ENCODE measurements at places on chromosomes 7 and 10.

- DNase-seq, result peak; percentile 51
Measured at GRCh38 chr10:78913219-78914059, 155.3 kb upstream of the ZMIZ1 start.

DNA sequence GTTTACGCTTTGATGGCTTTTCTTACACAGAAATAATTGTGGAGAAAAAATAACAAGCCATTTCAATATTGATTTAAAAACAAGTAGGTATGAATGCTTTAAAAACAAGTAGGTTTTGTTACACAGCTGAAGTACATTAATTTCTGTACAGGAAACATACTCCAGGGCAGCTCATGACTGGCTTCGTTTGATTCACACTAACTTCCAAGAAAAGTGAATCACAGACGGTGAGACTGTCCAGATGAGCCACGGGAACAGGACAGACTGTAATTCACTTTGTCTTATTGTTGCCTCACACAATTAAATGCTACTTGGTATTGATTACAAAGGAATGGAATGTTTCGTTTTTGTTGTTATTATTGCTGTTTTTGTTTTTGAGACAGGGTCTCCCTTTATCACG, 26.6 kb upstream of the SNX10 start:
- DNase-seq, result no peak

DNA sequence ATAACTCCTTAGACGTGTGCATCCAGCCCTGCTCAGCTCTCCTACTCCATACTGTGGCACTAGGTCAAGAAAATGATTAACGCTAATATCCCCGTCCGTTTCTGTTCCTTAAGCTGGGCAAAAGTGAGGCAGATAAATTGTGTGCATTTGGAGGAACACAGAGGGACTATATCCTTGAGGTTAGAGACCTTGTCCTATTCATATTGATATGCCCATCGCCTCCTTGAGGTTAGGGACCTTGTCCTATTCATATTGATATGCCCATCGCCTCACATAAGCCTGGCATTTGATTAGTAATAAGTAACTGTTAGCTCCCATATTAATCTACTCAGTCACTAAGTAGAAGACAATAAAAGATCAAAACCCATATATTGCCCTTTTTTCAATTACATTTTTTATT, 12.9 kb upstream of the TAX1BP1 start:
- DNase-seq, result no peak

DNA sequence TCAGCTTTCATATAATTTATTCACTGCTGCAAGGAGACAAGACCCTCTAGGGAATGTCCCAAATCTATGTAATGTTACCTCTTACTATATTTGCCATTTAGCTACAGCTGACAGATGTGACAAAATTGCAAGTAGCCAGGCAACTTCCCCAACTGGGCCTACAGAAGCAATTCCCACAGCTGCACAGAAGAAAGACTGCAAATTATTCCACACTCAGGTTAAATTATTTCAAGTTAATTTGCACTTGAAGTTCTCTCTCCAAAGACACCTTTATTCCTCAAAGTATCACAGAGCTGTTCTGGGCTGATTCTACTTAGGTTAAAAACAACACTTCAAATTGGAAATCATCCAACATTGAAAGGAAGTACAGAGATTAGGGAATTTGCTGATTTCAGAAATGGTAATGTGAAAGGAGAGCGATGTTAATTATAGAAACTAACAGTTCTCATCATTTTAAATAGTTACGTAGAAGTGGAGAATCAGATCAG, 133.6 kb downstream of the THSD7A start:
- DNase-seq, result no peak

- no peak for DNase-seq
Measured at GRCh38 chr10:94443549-94443948, 41.2 kb downstream of the TBC1D12 start.

DNA sequence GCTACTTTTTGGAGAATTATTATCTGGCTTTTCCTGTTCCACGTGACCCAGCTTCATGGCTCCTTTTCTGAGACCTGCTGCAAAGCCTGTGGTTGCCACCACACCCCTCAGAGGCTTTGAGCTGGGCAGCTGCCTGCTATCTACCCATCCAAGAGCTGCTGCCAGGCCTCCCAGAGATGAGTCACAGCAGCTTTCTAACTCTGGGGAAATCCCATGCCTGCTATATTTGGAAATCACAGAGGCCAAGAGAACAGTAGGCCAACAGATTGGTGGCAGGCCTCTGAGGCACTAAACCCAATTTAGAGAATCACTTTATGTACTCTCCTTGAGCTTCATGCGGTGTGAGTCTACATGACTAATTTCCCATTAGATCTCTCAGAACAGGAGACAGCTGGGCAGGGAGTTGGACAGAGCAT, 35.2 kb downstream of the SGCE start:
- DNase-seq, result no peak

DNA sequence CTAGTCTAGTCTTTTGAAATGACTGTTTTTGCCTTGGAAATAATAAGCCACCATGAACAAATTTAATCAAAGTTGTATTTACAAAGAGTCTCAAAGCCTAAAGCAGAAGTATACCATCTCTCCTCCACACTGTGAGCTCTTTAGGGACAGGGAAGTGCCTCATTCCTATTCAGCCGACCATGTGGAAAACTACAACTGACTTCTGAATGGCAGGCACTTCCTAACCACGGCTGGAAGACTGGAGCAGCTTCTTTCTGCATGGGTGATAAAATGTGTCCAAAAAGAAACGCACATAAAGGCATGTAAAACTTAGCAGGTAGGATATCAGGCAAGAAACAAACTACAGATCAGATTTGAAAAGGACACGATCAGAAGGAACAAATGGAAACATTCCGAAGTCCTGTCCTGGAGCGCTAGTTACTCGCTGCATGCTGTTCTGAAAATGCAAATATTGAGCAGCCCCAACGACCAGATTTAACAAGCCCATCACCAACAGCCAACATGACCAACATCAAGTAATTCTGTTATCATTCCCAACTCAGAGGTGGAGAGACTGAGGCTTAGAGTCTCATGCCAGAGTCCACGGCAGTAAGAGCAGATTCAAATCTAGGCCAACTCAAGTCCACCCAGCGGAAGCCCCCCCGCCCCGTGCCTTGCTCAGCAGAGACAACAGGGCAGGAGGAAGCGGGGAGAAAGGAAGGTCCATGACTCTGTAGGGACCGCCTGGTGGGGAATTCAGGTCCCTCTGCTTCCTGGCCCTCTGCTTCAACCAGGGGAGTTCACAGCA, 26.5 kb downstream of the CTBP2 start:
- no peak for DNase-seq

- no peak for DNase-seq
Measured at GRCh38 chr10:124385627-124386185, 33.0 kb downstream of the OAT start.

DNA sequence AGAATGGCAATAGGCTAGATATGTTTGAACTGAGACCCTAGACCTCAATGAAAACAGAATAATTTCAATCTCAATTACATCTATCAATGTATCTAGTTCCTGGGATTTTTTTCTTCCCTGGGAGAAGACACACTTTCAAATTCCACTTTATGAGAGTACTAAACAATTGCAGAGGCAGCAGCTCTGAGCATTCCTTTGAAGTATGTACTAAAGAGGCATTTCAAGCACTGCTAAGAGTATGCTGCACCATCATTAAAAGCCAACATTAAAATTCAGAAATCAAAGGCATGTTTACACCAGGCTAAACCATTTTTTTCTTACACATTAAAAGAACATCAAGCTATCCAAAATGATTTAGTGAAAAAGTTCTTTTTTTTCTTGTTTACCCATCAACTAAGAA, 297.9 kb upstream of the CACNA2D1 start:
- DNase-seq, result no peak

GRCh38 chr7:31981874-31982390, 88.3 kb downstream of the PDE1C start:
- DNase-seq, result no peak

DNA sequence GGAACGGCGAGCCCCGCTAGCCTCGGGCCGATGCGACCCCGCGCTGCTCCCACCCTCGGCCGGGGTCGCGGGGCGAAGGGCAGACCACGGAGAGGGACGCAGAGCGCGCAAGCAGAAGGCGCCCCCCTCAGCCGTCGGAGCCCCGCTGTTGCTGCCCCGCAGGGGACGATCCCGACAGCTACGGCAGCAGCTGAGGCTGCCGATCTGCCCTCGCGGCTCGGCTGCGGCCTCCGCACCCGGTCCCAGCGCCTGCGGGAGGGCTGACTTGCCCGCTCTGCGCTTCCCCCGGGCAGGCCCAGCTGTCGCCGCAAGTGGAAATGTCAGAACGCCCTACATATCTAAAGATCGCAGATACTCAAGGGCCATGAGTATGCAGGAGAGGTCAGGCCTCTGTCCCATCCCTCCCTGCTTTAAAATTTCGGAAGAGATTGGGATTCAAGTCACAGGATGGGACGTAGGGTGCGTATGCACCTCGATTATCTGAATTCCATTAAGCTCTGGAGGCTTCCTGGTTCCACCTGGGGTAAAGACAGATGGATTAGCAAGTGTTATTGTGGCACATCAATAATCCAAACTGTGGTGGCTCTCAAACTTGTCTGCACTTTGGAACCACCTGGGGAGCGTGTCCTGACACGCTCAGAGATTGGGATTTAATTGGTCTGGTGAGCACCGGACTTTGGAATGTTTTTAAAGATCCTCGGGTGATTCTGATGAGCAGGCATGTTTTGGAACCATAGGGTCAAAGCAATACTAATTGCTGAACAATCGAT, at the start of gene CRPPA:
Gene CRPPA, minus strand, starts transcription at position 206 of the 770 bp plus-strand sequence. CDS start 216 bp downstream, outside the sequence.
- DNase-seq, result peak; percentile 31

DNA sequence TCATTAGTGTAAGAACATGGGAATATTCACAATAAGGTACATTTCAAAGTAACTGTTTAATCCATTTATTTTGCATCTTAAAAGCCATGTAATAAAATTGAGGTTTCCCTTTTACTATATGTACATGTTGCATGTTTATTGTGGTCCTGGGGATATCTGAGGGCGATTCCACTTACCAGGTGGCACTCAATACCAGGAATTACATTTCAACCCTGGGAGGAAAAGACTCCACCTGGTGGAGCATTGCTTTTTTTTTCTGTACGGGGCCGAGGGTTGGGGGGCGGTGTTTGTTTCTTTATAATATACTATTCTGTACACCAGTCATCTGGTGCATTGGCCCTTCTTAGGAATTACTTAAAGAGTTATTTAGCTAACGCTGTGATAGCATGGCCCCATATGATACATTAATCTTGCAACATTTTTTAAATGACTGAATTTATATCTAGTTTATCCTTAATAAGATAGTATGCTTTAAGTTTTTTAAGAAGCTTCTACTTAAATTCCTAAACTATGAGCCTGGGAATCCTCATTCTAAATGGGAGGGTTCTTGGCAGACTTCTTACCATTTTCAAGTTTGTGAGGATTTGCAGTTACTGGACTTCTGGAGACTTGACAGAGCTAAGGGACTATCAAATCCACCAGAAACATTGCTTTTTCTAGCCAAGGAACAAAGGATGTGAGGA, 7.2 kb upstream of the HGF start:
- DNase-seq, result no peak

DNA sequence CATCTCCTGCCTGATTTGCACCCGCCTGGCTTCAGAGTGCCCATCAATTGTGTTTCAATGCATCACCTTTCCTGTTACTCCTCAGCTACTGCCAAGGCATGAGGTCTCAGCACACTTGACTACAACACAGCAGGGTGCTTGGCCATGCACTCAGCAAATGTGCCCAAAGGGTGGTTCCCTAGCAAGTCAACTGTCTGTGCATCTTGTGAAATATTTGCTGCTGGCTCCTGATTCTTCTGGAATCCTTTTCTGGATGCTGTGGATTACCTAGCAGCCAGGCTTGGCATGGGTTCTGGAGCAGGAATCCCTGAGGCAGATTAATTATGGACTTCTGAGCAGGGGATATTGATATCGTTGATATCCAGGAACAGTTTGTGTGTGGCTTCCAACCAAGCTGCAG, 662.6 kb upstream of the MGMT start:
- no peak for DNase-seq

DNA sequence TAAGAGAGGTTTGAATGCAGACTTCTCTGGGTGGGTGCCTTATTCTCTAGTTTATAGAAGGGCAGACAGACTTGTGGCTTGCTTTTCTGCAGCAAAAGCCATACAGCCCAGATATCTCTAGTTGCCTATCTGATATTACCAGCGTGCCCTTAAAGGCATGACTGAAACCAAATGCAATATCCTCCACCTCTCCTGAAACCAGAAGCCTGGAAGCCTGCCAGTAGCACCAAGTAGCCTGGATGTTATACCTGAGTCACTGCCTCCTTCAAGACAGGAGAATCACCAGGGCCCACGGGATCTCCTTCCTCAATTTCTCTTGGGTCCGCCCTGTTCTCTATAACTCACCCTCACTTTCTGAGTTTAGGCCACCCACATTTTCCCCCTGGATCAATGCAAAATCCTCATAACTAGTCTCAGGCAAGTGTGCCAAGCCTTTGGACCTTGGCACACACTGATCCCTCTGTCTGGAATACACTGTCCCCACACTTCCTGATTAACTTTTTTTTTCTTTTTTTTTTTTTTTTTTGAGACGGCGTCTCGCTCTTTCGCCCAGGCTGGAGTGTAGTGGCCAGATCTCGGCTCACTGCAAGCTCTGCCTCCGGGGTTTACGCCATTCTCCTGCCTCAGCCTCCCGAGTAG, 638.4 kb downstream of the GALNT17 start:
- DNase-seq, result no peak

DNA sequence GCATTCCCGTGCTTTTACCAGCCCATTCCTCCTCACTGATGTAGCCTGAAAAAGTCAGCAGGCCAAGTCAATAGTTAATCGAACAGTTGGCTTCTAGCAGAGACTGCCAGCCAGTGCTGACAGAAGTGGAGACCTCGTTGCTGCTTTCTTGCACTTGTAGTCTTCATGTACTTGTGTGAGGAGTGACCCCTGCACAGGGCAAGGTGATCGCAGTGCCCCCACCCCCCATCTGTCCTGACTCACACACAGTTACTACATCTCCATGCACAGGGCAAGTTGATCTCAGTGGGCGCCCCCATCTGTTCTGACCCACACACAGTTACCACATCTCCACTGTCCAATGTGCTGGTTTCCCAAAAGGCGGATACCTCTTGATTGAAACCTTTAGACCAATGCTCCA, 34.2 kb downstream of the C10orf71 start:
- no peak for DNase-seq

DNA sequence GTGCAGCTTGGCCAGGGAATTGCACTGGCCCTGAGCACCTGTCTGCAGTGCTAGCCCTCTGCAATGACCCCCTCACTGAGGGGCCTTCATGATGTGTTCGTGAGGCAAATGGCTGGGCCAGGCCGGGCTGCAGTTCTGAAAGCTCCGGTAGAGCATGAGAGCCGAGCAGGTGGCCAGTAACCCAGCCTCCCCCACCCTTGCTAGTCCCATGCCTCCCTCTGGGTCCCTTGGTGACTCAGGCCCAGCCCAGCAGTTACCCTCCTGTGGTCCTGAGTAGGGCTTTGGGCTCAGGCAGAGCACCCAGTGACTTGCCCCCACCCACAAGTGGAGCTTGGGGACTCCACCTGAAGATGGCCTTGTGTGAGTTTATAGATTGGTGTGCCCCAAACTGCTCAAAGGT, 16.1 kb upstream of the CSGALNACT2 start:
- DNase-seq, result no peak

GRCh38 chr7:50940621-50941020, 157.9 kb upstream of the GRB10 start:
- DNase-seq, result no peak

- no peak for DNase-seq
Measured at GRCh38 chr7:45155357-45155900, 2.2 kb upstream of the RAMP3 start.

Measured in left kidney (tissue), 8 donors.